ENCODE measurements at places on chromosomes 4 and X.
A peak's percentile ranks its signal among the peaks of the same experiment; 100 is the strongest.

DNA sequence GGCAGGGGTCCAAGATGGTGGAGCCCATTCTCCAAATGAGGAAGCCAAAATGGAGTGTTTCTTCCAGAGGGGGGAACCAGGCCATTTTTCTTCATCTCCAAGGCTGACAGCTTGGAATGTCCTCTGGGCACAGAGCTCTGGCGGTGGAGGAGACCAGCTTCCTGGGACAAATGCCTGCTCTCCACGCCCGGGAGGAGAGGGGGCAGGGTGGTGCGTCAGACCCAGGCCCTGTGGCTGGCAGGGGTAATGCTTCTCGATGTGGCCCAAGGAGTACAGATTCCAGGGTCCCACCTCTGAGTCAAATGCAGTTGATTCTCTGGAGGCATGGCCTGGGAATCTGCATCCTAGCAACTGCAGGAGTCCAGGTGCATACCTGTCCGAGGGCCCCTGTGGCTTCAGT is 44.6 kb upstream of the ADRA2C start:
- no peak for DNase-seq

DNA sequence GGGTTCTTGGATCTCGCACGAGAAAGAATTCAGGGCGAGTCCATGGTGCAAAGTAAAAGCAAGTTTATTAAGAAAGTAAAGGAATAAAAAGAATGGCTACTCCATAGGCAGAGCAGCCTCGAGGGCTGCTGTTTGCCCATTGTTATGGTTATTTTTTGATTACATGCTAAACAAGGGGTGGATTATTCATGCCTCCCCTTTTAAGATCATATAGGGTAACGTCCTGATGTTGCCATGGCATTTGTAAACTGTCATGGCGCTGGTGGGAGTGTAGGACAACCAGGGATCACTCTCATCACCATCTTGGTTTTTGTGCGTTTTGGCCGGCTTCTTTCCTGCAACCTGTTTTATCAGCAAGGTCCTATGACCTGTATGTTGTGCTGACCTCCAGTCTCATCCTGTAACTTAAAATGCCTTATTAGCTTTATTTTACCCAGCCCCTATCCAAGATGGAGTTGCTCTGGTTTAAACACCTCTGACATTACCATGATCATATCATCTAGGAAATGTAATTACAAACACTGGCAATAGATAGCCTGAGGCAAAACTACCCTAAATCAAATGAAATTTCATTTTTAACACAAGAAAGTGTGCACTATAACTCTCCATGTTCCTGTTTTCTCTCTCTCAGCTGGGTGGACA is 94.3 kb upstream of the ATXN3L start:
- DNase-seq = no peak

DNA sequence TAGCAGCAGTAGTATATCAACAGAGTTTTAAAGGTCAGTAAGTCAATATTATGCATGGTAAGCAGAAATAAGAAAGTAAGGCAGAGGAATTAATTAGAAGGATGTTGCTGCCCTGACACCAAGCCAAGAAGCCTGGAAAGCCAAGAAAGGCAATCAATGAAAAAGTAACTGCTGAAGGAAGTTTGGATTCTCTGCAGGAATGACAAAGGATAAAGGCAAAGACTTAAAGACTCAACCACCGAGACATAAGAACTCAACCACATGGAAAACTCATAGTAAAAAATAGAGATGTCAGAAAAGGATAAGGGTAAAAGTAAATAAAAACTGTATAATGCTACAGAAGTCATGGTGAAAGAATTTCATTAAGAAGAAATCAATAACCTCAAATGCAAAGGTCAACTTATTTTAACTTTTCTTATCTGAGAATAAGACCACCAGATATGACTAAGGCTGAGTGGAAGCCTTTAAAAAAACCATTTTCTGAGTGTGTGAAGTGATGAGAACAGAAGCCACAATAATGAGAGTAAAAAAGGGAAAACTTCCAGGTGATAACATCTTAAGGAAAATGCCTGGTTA is 55.2 kb downstream of the NEK1 start:
- no peak for DNase-seq

DNA sequence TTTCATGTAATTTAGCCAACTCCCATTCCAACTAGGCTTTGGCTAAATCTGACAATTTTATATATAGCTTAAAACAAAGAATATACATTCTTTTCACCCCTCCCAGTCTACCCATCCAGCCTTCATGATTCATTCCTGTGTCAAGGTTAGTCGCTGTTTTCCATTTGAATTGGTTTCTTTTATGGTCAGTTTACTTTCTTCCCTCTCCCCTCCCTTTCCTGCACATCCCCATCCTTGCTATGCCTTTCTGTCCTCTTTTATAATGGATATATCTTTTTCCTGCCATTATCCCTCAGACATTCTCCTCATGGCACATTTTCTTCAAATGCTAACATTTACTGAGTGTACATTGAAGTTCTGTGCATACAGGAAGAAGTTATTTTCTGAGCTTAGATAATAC is 4.7 kb downstream of the ZXDB start:
- DNase-seq = no peak

- DNase-seq = no peak
These were observed 183.3 kb downstream of the ZIC3 start for GRCh38 chrX:137749246-137749645.

GRCh38 chr4:138772366-138772765 is 243.2 kb upstream of the NOCT start:
- no peak for DNase-seq

DNA sequence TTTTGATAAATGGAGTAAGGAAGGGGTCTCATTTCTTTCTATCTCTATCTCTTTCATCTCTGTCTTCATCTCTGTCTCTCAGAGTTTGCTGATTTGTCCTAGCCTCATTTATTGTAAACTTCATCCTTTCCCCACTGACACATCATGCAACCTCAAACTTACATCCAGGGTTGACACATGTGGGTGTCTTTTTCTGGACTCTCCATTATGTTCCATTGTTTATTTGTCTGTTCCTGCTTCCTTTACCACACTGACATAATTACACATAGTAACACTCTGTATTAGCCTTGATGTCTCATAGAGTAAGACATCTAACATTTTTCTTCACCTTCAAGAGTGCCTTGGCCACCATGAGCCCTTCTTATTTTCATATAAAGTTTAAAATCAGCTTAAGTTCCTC is 8.1 kb upstream of the SRD5A3 start:
- no peak for DNase-seq

- no peak for DNase-seq
These were observed 434.3 kb downstream of the SPRY1 start for GRCh38 chr4:123830930-123831329.

DNA sequence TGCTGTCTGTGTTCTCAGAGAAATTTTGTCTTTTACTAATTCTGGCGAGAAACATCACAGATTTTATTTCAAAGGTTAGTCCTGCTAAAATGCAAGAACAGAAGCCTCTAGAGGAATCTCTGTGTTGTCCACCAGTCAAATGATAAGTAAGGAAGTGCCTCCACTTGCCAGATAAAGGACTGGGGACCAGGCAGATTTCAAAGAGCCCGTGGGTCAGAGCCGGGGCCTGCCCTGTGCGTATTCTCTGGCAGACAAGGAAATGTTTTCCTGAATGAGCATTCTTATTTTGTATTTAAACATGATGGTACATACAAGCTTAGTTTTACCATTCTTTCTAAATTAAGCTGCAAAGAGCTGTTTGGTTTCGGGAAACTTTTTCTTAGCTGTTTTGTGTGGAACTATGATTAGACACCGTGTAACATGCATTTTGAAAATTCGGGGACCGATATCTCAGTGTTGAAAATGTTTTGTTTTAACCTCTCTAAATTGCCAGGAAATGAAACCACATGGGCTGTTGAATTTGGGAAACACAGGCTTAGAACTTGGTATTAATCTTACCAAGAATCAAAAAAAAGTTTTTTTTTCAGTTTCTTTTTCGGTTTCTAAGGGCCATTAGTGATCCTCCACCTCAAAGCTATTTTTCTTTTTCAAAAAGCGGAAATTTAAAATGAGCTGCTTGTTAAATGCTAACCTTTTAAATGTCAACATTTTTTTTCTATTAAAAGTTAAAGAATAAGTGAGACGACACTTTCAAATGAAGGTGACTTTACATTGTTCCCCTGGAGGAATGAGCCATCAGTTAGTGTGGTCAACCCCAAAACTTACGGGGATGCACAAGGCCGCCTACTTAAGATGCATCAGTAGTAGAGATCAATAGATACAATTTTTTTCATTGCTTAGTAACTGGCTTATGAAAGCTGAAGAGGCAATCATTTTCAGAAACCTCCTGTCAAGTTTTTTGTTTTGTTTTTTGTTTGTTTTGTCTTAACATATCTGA is 89.6 kb upstream of the MTM1 start:
- DNase-seq = peak; percentile 13

GRCh38 chr4:65668201-65669089 is 1.8 kb downstream of the EPHA5 start:
- DNase-seq = no peak

DNA sequence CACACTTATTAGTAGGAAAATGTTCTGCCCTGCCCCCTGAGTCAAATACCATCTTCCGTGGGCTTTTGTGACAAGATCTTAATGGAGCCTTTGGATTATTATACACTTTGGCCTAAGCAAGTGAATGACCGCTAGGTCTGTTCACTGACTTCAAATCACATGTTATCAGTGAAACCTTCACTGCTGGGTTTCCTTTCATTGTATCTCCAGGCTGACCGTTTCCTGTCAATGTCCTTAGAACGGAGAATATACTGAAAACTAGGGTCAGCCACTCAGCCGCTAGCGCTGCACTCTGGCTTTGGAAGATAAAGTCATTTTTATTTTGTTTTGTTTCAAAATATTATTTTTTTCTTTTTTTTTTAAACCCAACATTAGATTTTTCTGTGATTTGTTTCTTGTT is 107.0 kb upstream of the TLL1 start:
- DNase-seq = no peak

GRCh38 chrX:25009407-25009806 is 6.4 kb downstream of the ARX start:
- DNase-seq = no peak

- DNase-seq = no peak
These were observed 86.9 kb downstream of the EVC start for GRCh38 chr4:5797866-5798265.

- no peak for DNase-seq
These were observed 486.1 kb upstream of the POU3F4 start for GRCh38 chrX:83022020-83022419.

DNA sequence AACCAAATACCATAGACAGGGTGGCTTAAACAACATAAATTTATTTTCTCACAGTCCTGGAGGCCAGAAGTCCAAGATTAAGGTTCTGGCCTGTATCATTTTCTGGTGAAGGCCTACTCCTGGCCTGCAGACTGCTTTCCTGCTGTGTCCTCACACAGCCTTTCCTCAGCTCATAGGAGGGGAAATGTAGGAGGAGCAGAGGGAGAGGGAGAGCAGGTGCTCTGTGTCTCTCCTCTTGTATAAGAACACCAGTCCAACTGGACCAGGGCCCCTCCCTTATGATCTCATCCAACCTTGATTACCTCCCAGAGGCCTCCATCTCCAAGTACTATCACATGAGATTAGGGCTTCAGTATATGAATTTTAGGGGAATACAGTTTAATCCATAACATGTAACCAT is 34.3 kb downstream of the RAPGEF2 start:
- no peak for DNase-seq

- no peak for DNase-seq
These were observed 103.6 kb downstream of the ENOX2 start for GRCh38 chrX:130799393-130799792.

DNA sequence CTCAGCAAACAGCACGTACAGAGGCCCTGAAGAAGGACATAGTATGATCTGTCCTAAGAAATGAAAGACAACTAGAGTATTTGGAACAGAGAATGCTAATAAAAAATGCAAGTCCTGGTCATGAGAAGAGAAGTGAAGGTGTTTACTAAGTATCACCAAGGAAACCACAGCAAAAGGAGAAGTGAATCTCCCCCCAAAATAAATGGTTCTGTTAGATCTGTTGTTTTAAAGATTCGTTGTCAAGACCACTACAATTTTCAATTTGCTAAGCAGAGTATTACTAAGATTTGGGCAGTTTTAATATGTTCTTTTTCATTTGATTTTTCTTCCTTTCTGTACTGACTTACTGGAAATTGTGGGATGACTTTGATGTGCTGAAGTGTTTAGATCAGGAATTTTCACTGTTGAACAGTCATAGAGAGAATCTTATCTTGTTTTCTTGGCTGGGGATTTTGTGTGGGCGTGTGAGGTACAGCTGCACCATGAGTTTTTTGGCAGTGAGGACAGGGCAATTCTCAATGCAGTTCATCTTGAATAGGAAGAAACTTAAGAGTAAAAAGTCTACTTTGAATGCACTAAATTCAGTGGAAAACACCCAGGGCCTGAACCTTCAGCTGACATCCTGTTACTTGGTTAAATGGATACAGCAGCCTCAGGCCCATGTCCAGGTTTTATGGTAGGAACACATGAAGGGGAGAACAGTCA is 132.2 kb downstream of the STIM2 start:
- no peak for DNase-seq

GRCh38 chrX:79266702-79267101 is 100.4 kb downstream of the ITM2A start:
- DNase-seq = no peak

GRCh38 chrX:17443556-17443955 is 68.6 kb downstream of the NHS start:
- no peak for DNase-seq

DNA sequence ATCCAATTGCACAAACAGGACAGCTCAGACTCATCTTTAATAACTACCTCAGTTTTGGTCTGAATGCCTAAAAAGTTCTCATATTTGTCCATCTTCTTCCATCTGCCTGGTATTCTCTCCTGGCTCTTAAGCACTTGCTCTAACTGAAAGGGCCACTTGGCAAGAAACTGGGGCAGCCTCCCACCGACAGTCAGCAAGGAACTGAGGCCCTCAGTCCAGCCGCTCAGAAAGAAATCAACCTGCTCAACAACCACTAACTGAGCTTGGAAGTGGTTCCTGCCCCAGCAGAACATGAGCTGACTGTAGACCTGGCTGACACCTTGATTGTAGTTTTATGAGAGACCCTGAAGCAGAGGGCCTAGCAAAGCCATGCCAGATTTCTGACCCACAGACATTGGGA is 84.4 kb downstream of the PPEF2 start:
- no peak for DNase-seq

DNA sequence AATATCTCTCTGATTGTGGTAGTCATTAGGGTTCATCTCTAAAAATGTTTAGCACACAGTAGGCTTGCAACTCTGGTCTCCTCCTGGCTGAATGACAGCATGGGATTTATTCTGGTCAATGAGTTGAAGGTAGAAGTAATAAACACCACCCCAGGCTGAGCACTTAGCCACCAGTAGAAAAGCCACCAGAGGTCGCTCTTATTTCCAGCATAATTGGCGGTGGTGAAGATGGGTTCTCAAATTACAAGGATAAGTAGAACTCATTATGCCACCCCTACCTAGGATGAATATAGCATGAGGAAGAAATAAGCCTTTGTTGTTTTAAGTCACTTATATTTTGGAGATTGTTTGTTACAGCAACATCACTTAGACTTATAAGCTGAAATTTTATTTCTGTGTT is 302.7 kb downstream of the GPM6A start:
- DNase-seq = no peak

GRCh38 chr4:153684971-153685371 is 891 bp downstream of the TLR2 start:
- DNase-seq = no peak

DNA sequence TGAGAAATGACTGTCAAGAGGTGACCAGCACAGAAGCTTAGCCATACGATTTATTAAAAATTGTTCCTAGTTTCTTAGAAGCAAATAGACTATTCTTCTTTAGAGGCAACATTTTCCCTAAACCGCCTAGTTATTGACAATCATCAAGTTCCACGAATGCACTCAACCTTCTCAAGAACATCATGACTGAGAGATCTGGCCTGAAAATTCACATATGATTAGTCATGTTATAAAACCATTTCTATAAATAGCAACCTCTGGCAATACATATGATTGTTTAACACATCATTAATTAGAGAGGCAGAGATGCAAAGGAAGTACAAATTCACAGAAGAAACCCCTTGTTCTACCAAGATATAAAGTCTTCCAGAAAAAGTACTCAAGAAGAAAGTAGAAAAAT is 6.7 kb downstream of the NUP62CL start:
- DNase-seq = no peak
